Spleen (tissue), 13 donors: ENCODE measurements at places on chromosomes 16 and 17. TPM values are rescaled to one million over a fixed set of nuclear protein-coding genes. Genes with fewer than 3 reads are reported as not detected.

The NPIPB13 gene
- polyA plus RNA-seq, result 7.8 TPM

The ESRP2 gene
- polyA plus RNA-seq, result 0.16 TPM

The KRTAP2-3 gene
- polyA plus RNA-seq, result not detected

The MT1H gene
- 0.54 TPM for polyA plus RNA-seq

The ZNF624 gene
- 2.7 TPM for polyA plus RNA-seq

GRCh38 chr17:29623283-29623647, 553 bp upstream of the CORO6 start:
- no peak for DNase-seq

DNA sequence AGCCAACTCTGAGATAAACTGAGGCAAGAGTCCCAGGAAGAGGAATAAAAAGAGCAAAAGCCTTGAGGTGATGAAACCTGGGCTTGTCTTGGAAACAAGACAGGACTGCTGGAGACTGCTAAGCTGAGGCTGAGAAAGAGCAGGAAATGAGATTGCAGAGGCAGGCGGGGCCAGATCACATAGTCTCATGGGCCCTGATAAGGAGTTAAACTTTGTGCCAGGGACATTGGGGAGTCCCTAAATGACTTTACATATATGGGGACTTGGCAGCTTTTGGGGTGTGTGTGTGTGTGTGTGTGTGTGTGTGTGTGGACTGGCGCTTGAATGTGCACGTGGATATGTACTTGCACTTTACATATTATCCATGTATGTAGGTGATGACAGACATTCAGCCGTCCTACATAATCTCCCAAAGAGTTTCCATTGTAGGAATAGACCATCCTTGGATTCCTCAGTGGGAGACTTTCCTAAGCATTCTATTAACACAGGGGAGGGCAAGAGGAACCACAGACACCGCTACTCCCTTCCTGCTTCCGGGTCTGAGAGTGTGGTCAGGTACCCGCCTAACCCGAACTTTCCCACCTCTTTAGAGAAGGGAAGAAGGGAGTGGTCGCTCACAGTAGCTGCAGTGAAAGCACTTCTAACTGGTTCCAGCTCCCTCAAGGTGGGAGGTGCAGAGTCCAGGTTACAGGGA, 123.1 kb downstream of the LYRM1 start:
- no peak for DNase-seq

DNA sequence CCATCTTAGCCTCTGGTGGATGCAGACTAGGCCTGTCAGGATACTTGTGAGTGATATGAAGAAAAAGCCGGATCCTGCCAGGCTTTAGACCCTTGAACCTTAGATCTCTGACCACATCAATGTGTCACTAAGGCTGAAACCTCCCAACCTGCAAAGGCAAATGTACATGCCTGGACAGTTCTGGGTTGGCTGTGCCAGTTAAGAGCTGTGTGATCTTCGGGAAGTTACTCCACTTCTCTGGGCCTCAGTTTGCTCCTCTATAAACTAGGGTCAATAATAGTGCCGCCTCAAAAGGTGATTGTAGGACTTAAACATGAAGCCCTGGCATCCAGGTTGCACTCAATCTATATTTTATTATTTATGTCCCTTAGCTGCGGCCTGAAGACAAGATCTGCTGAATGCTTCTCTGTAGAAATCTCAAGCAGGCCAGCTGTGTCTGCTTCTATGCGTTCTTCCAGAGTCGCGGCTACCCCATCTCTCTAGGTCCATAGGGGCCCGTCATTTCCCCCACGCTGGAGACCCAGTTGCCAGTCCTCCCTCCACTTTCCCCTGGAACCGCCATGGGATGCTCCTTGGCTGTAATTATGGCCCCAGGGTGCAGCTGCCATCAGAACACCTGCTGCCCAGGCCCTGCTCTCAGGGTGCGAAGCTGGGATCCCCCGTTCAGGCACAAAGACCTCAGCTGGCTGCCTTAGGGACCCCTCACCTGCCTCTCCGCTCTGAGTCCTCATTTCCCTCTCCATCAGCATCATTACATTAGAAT, 50.2 kb downstream of the AKAP1 start:
- no peak for DNase-seq

DNA sequence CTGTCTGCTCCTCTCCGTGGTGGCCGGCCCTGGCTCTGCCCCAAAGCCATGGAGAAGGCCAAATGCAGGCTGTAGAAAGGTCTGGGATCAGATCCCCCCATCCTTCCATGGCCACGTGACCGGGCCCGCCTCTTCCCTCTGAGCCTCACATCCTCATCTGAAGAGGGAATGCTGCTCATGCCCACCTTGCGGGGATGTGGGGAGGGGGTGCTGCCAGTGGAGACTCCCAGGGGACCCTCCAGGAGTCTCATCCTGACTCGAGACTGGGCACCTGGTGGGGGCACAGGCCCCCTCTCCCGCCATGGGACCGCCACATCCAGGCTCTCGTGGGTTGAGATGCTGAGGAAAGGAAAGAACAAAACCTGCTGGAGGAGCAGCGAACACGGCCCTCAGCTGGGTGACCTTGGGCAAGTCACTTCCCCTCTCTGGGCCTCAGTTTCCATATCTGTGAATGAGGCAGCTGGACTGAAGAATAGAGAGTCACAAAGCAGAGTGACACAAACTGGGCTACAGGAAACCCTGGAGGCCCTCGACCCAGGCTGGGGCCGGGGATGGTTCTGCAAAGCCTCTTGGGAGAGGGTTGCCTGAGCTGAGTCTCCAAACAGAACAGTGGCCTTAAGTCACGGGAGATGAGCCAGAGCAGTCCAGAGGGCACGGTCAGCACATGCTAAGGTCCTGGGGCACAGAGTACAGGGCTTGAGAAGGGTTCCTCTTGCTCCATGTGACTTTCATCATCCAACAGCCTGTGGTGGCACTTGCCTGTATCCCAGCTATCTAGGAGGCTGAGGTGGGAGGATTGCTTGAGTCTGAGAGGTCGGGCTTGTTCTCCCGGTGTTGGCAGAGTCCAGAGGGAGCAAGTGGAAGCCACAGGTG, 30.1 kb downstream of the SOCS1 start:
- no peak for DNase-seq

GRCh38 chr16:11796227-11797165, 562 bp downstream of the ZC3H7A start:
- DNase-seq, result peak; percentile 93

- DNase-seq, result no peak
These were observed 3.2 kb downstream of the TERB1 start for GRCh38 chr16:66798161-66798560.

The TPSG1 gene
- not detected for polyA plus RNA-seq

- no peak for DNase-seq
These were observed 86.8 kb downstream of the ZDHHC7 start for GRCh38 chr16:84924331-84925091.

The CDH11 gene
- 10.6 TPM for polyA plus RNA-seq

DNA sequence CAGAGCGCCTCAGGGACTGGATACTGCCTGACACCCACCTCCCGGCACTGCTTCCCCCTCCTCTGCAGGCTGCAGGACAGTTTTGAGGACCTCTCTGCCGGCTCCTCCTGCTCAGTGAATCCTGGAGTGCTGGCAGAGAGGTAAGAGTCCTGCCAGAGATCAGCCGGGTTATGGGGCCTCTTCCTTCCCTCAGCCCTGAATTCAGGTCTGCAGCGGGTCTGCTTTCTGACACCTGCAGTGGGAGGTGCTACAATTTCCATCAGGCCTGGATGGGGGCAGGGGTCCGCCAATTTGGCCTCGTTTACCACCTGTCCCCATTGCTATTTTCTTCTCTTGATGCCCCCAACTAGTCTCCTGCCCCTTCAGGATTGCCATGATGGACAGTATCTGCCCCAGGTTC, 3.0 kb upstream of the NEURL4 start:
- DNase-seq, result no peak

DNA sequence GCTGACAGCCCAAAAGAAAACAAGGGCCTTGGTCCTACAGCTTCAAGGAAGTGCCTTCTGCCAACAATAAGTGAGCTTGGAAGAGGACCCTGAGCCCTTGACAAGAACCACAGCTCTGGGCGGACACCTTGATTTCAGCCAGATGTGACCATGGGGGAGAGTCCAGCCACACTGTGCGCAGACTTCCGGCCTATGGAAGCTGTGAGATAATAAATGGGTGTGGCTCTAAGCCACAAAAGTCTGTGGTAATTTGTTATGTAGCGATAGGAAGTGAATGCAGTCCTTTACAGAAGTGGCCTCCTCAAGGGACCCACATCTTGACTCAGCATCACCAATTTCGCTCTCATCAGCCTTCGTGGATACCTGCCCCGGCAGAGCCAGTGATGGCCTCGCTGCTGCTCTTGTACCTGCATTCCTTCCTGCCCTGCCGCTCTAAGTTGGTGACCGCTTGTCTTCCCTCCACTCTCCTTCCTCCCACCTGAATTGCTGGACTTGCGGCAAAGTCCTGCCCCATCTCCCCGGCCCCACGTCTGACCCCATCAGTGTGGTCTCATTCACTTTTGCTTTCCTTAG, 29.3 kb downstream of the PRSS54 start:
- DNase-seq, result no peak

- DNase-seq, result peak; percentile 98
These were observed at the start of the genes CTU2 and RNF166 for GRCh38 chr16:88706229-88706964. Gene CTU2, plus strand, starts transcription at chr16:88706503. Its CDS starts 28 bp downstream, at chr16:88706531. Gene RNF166, minus strand, starts transcription at chr16:88706408. Its CDS starts 83 bp downstream, at chr16:88706325.

GRCh38 chr17:1484676-1485422, 7.6 kb downstream of the MYO1C start:
- DNase-seq, result peak; percentile 92

DNA sequence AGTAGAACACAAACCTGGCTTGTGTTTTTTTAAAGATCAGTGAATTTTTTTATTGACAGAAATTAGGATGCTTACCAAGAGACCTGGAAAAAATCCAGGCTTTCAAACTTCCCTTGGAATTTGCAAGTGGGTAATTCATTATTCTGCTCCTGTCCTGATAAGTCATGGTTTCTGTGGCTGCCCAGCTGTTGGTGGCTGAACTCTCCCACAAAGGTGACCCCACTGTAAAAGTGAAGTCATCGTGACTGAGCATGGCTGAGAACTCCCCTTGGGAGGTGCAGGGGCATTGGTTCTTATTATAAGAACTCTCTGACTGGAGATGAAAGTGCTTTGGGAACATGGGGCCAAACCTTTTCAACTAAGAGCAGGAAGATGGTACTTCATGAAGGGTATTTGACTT, 46.6 kb upstream of the TANC2 start:
- no peak for DNase-seq

GRCh38 chr16:60151987-60152386, 1417.9 kb upstream of the GOT2 start:
- no peak for DNase-seq

The HSPB9 gene
- polyA plus RNA-seq, result 0.16 TPM

GRCh38 chr17:39205112-39205526, 5.0 kb downstream of the RPL19 start:
- DNase-seq, result no peak

DNA sequence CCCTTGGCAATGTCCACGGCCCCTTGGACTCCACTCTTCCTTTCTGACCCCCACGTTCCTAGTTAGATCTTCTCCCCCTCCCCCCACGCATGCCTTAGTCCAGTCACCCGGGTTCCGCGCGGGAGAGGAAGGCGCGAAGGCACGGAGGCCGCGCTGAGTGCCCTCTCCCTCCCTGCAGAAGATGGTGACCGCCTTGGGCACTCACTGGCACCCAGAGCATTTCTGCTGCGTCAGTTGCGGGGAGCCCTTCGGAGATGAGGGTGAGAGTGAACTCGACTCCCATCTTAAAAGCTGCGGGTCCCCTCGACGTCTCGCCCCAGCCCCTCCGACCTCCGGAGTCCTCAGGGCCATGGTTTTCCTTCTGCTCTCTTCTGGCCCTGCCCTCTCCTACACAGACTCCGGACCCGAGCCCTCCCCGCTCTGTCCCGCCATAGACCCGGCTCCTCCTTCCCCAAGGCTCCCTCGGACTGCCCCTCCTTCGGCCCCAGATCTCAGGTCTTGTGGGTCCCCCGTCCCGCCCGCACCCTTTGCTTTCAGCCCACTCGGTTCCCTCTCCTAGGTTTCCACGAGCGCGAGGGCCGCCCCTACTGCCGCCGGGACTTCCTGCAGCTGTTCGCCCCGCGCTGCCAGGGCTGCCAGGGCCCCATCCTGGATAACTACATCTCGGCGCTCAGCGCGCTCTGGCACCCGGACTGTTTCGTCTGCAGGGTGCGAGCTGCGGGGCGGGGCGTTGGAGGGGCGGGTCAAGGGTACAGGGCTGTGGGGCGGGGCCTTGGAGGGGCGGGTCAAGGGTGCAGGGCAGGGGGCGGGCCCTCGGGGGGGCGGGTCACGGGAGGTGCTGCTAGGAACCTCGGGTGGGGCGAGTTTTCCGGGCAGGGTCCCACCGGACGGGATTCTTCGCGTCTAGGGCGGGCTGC, 4.6 kb downstream of the TGFB1I1 start:
- peak; percentile 96 for DNase-seq

DNA sequence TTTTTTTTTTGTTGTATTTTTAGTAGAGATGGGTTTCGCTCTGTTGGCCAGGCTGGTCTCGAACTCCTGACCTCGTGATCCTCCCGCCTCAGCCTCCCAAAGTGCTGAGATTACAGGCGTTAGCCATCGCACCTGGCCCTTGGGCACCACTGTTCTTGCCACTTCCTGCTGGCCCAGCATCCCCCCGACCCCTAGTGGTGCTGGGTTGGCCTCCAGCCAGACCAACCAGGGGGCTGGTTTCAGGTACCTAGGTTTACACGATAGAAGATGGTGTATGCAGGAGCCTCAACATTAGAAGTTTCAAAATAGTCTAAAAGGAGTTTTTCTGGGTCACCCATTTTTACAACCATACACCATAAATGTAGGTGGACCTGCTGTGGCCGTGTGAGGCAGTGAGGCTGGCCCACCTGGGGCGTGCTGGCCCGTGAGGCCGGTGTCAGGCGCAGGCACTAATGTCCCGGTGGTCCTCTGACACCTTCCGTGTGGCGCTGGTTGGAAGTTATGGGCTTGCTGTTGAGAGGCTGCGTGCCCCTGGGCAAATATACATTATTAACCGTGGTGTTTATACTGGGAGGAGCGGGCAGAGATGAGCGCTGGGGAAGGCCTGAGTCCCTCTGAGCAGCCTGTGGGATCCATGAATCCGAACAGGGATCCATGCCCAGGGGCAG, 43.5 kb downstream of the CFAP20 start:
- peak; percentile 51 for DNase-seq

- DNase-seq, result no peak
These were observed 37.2 kb downstream of the GSE1 start for GRCh38 chr16:85650135-85650843.

GRCh38 chr16:672851-673250, 2.6 kb upstream of the RHBDL1 start:
- no peak for DNase-seq

- DNase-seq, result no peak
These were observed 13.6 kb downstream of the HSD11B2 start for GRCh38 chr16:67444259-67445125.

GRCh38 chr17:69428252-69428980, 13.9 kb downstream of the MAP2K6 start:
- no peak for DNase-seq
